Skin of body (tissue), 3 donors: ENCODE measurements at places on chromosomes 12 and 14.

GRCh38 chr14:23702656-23703426, 66.7 kb downstream of the DHRS2 start:
- no peak for DNase-seq

DNA sequence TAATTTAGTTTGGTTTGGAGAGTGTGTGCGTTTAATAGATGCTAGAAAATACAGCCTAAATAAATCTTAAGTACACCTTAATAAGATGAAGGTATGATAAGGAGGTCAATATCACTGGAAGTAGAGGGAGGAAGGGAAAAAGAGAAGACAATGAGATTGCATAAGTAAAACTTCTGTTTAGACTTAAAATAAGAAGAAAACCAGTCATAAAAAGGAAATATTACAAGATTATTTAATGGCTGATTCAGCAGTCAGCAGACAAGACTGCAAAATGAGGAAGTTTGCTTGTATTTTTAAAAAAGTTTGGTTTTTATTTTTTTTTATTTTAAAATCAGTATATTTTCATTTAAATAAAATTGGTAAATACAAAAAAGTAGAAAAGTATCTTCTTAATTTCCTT, 3.2 kb downstream of the SLC38A6 start:
- no peak for DNase-seq

GRCh38 chr12:3420693-3421092, 70.3 kb upstream of the PRMT8 start:
- no peak for DNase-seq

GRCh38 chr12:94983321-94983720, 20.2 kb downstream of the NDUFA12 start:
- no peak for DNase-seq

DNA sequence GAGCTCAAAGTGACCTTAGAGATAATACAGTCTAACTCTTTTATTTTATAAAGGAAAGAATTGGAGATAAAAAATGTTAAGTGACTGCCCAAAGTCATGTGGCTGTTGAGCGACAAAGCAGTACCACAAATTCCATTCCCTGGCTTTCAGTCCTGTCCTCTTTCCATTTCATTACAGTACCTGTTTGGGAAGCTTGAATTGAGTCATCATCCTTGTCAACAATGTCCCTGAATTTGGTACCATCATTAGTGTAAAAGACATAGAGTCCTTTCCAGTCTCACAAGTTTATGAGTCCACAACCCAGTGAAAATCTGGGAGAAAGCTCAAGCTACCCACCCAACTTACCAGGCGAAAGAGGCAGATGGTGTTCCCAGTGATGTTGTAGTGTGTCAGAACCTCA, 3.8 kb downstream of the ERP27 start:
- no peak for DNase-seq

GRCh38 chr14:75653563-75653962, 7.1 kb downstream of the ERG28 start:
- DNase-seq, result no peak

DNA sequence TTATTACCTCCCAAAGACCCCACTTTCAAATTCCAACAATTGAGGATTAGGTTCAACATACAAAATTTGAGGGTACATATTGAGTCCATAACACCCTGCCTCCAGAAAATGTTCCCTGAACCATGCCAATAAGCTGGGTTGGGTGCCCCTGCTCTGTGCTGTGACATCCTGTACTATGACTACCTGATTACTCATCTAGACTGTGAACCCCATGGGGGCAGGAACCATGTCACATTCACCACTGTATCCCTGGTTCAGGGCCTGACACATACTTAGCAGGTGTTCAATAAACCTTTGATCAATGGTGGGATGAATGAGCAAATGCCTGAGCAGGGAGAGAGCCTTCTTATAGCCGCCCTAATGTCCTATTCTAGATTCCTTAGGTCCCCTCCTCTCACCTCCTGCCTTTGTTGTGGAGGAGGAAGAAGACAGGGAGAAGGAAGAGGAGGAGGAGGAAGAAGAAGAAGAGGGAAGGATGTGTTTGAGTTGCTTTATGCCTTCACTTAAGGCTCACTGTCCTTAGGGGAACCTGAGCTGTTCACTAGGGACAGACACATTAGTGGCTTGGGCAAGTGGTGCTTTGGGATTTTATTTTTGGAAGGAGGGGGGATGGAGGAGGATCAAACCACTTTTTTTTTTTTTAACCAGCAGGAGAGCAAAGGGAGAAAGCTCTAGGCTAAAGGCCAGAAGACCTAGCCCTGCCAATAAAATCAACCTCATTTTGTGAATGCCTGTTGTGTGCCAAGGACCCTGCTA, 21.3 kb downstream of the GPR68 start:
- DNase-seq, result no peak

DNA sequence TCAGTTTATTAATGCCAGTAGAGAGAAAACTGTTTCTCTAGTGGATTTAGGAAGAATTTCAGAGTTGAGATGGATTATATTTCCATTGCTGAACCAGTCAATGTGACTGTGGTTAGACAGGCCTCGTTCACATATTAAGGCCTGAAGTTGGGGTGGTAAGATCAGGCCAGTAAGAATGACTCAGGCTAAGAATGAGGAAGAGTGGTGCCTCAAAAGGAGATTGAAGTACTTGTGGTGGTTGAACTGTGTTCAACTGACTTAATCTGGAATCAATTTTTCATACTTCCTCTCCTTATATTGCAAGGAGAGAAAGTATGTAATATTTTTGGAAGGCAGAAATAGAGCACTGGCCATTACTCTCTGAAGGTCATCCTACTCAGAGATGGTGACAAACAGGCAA, 37.8 kb upstream of the ATF7IP start:
- DNase-seq, result no peak

GRCh38 chr12:107704041-107704440, 18.4 kb downstream of the PWP1 start:
- DNase-seq, result no peak

DNA sequence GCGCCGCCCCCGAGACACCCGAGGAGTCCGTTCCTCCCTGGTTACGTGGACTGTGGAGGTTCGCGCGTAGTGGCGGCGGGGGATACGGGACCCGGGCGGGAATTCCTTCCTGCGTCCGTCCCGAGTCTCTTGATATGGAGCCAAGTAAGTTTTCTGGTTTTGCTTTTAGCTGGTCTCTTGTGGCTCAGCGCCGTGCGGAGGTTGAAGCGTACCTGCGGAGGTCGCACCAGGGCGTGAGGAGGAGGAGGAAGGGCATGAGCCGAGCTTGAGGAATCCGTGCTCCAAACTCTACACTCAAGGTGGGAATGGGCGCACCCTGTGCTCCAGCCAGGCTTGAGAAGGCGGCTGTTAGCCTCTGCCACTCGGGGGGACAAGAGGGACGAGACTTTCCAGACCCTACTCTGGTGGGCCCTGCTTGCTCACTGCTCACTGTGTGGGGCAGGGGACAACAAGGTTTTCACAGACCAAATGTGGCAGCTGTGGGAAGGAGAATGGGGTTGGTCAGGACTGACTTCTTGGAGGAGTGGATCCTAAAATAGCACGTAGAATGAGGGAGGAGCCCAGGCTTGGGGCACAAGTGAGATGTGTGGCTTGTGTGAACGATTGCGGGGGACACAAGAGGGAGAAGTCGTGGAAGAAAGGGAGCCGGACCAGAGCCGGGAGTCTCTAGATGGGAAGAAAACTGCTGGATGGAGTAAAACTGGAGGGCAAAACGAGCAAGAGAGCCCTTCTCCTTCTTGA, 577 bp downstream of the ATG101 start:
- no peak for DNase-seq
